ENCODE measurements at places on chromosomes 12 and 14.

DNA sequence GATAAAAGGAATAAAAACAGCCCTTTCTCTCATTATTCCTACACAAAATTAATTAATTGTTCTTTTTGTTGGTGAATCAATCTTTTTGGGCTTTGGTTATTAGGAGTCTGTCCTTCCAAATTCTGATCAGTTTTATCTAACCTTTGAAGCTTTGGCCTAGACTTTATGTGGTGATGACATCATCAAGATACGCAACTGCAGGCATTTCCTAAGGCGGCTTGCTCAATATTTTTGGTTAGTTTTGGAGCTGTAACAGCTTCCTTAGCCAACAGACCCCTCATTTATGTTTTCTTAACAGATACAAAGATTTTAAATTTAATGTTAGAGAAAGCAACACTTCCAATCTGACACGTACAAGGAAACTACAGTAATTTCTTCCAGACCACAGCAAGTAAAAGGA is 87.8 kb upstream of the PDE3A start:
- DNase-seq = no peak

DNA sequence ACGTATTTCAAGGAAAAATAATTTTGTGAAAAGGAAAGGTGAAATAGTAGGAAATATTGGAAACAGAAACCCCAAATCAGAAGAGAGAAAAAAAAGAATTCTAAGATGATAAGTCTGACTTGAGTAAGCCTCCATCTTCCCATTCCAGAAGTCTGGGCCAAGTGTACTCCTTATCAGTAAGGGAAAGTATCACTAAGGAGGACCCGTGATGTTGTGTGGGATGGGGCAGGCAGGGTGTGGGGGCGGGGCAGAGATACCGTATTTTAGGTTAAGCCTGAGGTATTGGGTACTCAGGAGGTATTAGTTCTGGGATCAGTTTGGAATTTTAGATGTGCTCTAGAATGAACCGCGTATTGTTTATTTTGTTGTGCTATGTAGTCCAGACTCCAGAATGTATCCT is 33.8 kb upstream of the PSMA6 start:
- DNase-seq = no peak

DNA sequence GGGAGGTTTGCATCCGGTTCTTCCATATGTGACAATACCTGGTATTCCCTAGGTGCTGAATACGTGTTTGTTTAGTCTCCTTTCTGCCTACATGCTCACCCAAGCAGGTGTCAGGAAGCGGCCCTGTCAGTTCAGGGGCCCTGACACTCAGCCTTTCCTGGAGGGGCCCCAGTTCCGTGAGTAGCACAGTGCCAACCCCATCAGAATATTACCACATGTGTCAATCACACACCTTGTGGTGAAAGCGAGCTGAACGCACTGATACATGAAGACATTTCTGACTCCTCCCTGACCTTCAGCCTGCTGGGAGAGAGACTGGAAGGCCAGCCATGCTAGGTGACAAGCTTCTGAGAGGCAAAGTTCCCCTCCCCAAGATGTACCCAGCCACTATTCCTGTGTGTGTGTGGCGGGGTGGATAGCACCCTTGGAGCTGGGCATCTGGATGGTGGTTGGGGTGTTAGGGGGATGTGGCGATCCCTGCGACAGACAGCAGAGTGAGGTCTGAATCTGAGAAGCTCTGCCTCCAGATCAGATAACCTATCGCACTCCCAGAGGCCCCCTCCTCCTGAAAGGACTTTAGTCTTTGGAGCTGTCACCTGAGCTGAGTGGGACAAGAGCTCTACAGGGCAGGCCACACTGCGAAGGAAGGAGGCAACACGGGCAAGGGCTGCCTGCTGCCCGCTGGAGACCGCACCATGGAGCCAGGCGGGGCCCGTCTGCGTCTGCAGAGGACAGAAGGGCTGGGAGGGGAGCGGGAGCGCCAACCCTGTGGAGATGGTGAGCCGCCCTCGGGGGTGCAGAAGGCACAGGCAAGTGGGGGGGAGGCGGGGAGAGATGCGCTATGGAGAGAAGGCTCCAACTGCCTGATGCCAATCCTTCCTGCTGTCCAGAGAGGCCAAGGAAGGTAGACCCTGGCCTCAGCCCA is at the start of gene SOAT2:
Gene SOAT2, plus strand, starts transcription at position 604 of the 925 bp plus-strand sequence. Its CDS starts 92 bp downstream, at position 696.
- no peak for DNase-seq

DNA sequence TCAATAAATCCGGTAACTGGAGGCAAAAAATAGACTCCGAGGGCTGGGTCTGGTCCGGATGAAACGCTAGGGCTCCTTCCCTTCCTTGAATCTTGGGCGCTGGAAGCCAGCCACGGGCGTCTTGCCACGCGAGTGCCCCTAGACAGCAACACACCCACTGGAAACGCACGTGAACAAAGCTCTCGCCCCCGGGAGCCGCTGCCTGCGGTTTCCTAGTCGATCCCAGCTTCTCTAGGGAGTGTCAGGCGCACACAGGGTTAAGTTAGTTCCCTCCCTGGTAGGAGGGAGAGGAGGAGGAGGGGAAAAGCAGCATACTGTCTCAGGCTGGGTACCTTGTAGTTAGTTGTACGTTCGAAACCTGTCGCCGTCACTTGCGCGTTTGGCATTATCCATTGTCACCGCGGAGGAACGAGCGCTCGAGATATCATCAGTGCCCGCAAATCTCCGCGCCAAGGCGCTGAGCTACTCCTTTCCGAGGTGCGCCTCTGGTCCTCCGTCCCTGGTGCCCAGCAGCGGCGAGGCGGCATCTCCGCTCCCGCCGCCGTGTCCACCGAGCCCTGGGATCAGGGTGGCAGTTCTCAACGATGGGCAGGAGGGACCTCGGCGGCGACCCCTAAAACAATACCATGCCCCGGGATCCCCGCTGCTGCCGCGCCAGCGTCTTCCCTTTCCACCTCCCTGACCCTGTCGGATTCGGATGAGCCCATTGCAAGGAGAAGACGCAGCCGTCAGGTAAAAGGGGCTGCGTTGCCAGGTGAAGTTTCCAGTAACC is at the start of gene FLRT2:
Gene FLRT2, plus strand, starts transcription at position 342 of the 772 bp plus-strand sequence. CDS start 91,371 bp downstream, outside the sequence.
- DNase-seq = peak; percentile 75

DNA sequence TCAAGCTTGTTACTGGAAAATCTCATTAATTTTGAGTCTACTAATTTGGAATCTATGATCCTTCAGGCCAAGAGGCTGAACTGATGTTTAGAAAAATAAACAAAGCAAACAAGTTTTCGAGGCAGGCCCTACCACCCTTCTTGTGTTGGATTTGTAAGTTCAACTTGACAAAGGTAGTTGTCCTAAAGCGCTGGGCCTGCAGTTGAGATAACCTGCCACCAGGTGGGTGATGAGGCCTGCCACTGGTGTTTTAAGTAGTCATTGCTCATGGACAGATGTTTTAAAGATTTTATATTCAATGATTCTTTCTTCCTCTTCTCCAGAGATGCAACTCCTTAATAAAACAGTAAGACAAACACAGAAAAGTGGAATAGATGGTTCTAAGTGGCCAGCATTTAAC is 19.4 kb downstream of the ACVRL1 start:
- DNase-seq = no peak

DNA sequence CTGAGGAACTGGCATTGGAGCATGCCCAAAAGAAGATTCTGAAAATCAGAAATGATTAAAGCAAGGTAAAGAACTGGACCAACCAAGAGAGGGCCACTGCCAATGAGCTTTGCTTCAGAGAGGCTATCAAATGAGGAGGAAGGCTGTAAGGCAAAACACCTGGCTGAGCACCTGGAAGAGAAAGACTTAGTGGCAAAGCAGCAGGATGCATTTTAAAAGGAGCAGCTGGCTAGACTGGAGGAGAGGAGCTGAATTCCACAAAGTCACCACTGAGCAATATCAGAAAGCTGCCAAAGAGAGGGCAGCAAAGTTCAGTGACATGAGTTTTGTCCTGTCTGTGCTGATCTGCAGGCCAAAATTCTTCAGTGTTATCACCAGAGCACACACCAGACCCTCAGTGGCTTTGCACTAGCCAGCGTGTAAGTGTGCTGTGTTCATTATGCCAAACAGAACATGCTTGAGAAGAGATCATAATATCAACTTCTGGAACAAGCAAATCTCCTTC is 338.7 kb downstream of the TRHDE start:
- DNase-seq = no peak

DNA sequence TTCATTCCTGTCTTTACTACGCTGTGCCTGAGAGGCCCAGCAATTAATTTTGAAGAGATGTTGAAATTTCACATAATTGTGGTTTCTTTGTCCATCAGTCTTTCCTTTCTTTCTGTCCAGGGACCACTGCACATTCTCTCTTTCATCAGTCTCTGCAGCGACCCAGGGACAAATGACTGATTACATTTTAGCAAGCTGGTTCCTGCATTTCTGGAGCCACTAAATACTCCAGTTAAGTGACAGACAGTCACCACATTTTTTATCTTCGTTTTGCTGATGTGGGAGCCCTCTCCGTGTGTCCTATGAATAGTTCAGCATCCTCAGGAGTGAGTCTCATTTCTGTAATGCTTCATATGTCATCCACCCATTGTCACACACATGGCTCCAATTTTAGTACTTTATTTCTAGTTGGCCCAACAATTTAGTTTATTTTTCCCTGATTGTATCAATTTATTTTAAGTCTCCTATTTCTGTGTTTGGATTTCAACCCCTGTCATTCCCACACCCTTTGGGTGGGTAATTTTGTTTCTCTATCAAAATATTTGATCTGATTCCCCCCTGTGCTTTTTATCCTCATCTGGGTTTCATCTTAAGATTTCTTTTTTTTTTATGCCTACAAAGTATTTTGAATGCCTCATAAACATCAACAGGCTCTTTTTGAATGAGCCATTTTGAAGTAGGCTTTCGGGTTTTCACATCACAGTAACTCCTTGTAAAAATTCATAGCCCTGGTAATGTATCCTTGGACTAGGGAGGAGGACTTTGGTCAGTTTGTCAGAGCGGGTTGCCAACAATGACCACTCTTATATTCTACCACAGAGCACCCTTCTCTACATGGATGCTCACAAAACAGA is 1196.5 kb downstream of the GALC start:
- DNase-seq = no peak

GRCh38 chr12:14913381-14913781 is 25.0 kb downstream of the ERP27 start:
- peak; percentile 32 for DNase-seq

DNA sequence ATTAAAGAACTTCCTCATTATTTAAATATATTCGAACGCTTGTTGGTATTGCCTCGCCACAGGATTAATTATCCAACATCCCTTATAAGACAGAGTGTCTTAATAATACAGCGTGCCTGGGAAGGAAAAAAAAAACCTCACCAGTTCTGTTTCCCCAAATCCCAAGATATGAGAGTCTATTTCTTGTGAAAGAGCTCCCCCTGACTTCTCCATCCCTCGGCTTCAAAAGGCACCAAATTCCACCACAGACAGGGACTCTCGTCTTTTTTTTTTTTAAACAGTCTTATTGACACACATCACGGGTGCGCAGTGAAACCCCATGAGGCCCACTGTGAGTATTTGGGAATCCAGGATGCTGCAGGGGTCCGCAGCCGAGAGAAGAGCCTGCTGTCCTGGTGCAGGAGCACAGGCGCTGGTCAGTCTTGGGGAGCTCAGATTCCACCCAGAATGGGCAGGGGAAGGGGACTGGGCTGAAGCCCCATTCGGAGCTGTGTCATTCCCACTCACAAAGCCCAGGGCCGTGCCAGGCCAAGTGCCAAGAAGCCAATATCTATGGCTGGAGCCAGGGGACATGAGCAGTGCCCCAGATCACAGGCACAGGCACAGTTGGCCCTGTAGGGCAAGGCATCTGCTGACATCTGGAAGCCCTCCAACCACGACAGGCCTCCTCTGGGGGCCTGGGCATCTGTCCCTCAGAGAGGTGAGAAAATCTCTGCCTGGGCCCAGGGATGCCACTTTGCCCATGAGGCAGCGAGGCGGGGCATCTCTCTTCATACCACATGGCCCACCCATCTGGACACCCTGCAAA is 71.9 kb downstream of the BCL11B start:
- DNase-seq = no peak

- DNase-seq = no peak
Observed at GRCh38 chr12:7748852-7749251, 1.7 kb upstream of the CLEC4C start.

DNA sequence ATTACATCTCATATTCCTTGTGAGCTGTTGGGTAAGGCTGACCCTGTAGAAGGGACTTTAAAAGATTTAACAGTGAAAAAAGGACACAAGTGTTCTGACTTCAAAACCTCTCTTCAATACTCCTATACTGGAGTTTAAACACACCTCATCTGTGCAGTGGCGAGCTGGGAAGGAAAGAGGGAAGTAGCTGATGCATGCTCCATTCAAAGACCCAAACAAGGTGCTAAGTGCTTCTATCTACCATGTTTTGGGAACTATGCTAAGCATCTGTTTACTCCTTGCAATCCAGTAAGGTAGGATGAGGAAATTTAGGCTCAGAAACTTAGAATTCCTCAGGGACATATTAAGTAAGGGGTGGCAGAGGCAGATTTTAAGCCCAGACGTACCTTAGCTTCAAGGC is 16.4 kb upstream of the DNM1L start:
- DNase-seq = no peak

DNA sequence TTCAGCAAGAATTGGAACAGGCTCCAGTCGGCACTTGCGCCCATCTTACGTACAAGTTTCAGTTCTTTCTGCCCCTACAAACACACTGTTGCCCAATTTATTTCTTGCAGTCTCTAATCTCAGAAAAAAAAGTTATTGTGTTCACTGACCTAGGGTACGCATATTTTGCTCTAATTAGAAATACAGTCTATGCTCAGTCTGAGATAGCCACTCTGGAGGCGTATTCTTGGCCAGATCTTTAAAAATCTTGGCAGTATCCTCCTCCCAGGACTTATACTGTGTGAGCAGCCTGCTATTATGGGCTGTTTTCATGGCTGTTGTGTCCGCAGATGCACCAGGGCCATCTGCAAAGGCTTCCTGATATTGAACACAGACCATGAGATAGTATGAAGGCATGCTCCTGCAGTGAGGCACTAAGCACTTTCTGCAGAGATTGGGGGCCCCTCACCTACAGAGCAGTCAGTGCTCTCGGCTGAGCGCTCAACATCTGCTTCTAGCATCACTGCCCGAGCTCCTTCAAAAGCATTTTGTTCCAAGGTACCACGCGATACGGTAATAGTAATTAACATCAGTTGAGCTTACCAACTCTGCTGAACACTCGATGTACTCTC is 57.9 kb downstream of the PPM1H start:
- no peak for DNase-seq

DNA sequence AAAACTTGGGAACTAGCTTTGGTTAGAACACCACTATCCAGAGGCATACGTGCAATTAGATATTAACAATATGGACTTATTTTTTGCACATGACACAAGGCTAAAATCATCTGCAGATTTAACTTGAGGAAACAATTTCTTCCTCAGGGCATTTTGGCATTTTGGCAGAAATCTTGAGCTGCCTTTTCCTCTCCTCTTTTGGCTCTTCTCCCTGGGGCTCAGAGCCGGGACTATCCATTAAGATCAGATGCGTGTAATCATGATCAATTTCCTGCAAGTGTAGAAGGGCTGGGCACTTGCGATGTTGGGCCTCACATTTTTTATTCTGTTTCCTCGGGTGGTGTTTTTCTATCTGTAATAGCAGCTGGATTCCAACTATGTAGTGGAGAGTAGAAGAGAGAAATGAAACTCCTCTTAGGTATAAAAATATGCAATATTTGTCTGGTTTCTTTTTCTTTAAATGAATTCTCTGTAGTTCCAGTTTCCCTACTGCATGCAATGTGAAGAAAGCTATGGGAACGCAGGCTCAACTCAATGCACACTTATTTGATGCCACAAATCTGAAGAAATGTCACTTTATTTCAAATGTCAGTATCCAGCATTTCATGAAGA is 1010.8 kb downstream of the FLRT2 start:
- no peak for DNase-seq

Data from lung (tissue), 17 donors.